MV-4-11 (cell line): ENCODE measurements at places on chromosomes 2 and 18.

- DNase-seq, result peak; percentile 15
These were observed 79.8 kb upstream of the CCDC141 start for GRCh38 chr2:179129574-179130238.

DNA sequence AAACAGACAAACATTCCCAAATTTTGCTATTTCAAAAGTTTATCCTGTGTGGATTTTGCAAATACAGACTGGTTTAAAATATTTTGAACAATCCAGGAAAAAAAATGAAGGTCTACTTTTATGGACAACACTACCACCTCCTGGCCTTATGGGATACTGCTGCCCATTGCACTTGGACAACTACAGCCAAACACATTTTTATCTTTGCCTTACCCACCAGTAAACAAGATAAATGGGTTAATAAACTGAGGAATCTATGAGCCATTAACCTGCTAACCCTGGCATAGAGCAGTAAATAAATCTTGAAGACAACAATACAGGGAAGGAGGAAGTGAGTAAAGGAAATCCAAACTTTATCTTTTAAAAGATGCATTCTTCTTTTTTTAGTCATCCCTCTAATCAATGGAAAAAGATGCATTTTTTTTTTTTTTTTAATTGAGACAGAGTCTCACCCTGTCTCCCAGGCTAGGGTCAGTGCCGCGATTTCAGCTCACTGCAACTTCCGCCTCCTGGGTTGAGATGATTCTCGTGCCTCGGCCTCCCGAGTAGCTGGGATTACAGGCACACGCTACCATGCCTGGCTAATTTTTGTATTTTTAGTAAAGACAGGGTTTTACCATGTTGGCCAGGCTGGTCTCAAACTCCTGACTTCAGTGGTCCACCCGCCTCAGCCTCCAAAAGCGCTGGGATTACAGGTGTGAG, 2.1 kb upstream of the SPIRE1 start:
- peak; percentile 19 for DNase-seq

GRCh38 chr2:235594041-235594440, 100.2 kb downstream of the AGAP1 start:
- DNase-seq, result peak; percentile 28

DNA sequence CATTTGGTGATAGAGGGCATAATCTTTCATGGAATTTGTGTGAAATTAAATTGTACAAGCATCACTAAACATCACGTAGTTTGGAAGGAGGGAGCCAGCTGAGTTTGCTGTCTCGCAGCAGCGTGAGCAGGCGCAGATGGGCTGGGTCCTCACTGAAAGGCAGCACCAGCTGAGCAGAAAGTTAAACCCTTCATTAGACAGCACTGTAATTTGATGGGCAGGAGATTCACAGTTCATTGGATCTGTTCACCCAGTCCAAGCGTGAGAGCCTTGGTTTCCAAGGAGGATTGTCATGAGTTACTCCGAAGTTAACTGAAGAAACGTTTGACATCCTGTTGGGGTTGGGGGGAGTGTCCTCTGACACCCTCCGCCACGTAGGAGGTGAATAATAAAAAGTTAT, 89.8 kb upstream of the NFATC1 start:
- DNase-seq, result no peak

GRCh38 chr2:62382122-62382521, 123.9 kb downstream of the TMEM17 start:
- DNase-seq, result no peak

GRCh38 chr2:104758199-104758620, 95.7 kb upstream of the POU3F3 start:
- DNase-seq, result no peak

GRCh38 chr18:45430041-45430440, 185.2 kb upstream of the SLC14A2 start:
- DNase-seq, result no peak

GRCh38 chr2:222796413-222797103, 64.3 kb upstream of the ACSL3 start:
- DNase-seq, result no peak

- DNase-seq, result peak; percentile 63
These were observed 29.0 kb downstream of the B4GALT6 start for GRCh38 chr18:31655354-31655753.

DNA sequence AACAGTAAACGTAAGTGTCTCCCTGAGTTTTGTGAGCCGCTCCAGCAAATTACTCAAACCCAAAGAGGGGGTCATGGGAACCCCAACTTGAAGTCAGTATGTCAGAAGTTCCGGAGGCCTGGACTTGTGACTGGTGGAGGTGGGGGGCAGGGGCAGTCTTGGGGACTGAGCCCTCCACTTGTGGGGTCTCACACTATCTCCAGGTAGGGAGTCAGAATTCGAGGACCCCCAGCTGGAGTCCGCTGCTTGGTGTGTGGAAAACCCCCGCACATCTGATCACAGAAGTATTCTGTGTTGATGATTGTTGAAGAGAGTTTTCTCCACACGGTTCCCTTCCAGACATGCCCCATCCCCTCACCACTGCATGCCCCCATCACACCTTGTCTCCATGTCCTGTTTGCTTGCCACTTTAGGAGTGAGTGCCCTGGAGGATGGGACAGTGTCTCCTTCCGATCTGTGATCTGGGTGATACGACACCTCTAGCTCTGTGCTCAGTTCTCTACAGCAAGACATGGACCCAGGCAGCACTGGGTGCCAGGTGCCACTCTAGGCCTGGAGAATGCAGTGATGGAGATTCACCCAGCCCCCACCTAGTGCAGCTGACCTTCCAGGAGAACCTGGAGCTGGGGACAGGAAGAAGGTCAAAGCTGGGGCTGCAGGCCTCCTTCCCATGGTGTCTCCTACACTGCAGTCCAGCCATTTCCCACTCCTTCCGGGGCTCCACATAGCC, 85.6 kb downstream of the TFCP2L1 start:
- no peak for DNase-seq

GRCh38 chr2:240909216-240909974, 3.3 kb downstream of the CROCC2 start:
- DNase-seq, result no peak

DNA sequence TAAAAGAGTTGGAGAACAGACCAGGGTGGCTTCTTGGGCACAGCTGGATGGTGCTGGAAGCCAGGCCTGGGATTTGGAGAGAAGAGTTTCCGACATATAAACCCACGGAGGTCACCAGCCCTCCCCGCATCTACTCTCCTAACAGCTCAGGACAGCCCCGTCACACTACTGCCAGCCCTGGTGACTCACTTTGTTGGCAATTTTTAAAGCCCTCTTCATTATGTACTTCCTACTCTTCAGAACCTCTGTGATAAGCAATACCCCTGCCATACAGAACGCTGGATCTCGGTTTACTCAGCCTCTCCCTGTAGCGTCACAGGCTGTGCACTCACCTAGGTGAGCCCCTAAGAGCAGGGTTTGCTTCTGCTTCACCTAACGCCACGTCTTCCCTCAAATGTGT, 48.1 kb downstream of the ID2 start:
- no peak for DNase-seq

GRCh38 chr2:104434318-104434792, 419.6 kb upstream of the POU3F3 start:
- DNase-seq, result no peak

DNA sequence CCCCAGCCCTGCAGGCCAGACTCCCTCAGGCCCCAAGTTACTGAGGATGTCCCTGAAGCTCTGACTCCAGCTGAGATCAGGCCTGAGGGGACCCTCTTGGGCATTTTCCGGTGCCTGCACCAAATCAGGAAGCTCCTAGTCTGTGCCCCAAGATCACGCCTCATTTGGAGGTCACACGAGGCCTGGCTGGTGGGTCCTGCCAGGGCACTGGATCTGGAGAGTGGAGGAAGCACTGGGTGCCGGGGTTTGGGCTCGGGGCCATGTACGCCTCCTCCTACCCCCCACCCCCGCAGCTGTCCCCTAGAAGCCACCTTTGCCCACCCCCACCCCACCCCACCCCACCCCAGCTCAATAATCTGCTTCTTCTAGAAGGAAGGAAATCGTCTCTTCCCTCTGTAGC, 16.2 kb downstream of the SH2D6 start:
- no peak for DNase-seq

DNA sequence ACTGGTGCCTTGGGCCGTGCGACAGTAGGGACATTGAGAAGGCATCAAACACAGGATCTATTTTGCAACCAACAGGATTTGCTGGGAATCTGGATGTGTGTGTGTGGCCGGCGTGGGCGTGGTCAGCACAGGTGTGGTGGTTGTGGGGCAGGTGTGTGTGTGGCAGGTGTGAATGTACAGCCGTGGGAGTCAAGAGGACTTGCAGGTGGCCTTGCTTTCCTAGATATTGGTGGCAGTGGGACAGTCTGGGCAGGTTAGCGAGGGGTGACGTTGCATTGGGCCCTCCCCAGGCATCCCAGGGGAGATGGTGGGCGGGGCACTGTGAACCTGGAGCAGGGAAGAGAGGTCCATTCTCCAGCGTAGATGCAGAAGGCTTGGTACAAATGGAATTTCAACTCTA, 3.2 kb upstream of the LIMS2 start:
- no peak for DNase-seq

GRCh38 chr18:57737400-57738060, 65.6 kb downstream of the ATP8B1 start:
- peak; percentile 98 for DNase-seq

DNA sequence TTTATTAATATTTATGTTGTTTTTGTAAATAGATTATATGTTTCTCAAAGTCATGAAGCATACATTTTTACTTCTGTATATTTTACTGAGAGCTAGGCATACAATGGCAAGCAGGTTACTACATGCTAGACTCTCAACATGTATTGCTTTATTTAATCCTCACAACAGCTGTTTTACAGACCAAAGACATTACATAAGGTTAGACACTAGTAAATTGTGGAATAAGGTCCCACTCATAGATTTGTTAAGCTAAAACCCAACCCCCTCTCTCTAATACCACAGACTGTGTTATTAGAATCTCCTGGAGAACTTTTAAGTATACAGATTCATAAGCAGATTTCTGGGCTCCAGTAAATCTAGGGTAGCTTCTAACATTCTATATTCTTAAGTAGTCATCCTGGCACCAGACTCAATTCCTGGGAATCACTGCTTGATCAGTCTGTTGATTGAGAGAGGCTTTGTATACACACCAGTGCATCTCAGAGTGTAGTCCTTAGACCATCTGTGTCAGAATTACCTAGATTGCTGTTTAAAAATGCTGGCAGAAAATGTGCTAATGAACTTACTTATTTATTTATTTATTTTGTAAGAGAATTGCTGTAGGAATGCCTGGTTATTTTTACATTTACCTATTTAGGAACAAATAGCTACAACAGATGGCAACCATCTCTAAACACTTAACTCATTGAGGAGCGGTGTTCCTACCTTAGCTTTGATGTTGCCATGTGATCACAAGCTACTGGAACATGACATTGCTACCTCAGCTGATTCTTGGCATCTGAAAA, 153.5 kb upstream of the CAVIN2 start:
- no peak for DNase-seq

GRCh38 chr2:239729681-239730566, 295.2 kb downstream of the NDUFA10 start:
- DNase-seq, result no peak

DNA sequence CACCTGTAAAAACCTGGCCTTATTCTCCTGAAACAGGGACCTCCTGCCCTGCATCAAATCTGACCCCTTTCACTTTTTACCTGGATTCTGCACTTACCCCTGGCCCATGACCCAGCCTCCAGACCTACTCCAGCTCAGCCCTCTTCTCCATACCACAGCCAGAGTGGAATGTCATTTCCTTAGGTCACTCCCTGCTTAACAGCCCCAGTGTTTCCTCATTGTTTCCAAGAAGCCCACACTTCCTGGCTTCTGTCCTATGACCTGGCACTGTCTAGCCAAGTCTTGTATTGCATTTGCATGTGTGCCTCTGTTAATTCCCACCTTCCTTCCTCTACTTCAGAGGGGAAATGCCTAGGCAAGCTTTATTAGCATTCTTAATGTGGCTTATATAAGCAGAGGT, 51.4 kb upstream of the TRIB2 start:
- DNase-seq, result no peak

- DNase-seq, result peak; percentile 7
These were observed 72.2 kb downstream of the DSC3 start for GRCh38 chr18:30970196-30970816.

DNA sequence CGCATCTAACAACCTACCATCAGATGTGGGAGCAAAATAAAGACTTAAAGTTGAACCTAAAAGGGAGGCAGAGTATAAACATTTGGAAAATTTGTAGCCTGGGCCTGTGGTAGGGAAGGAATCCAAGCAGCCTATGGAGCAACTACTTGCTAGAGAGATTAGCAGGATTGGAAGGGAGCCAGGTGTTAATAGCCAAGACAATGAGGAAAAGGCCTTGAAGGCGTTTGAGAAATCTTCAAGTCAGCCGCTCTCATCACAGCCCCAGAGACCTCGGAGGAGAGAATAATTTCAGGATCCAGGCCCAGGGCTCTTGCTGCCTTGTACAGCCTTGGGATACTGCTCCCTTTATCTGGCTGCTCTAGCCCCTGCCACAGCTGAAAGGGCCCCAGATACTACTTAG, 219.7 kb downstream of the THSD7B start:
- DNase-seq, result no peak

GRCh38 chr2:41965909-41966295, 81.9 kb upstream of the PKDCC start:
- peak; percentile 66 for DNase-seq

DNA sequence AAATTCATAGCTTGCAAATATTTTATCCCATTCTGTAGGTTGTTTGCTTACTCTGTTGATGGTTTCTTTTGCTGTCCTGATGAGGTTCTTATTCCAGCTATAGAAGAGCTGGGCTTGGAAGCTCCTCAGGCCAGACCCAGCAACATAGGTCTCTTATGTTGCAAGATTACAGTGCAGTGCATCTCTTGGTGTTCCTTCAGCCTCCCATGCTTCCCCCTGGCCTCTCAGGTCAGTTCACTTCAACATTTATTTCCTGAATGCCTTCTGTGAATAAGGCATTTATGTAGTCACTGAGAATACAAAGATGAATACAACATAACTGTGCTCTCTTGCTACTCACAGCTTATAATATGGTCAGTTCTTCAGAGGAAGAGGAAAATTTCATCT, 179.0 kb upstream of the SLC39A10 start:
- DNase-seq, result no peak

- DNase-seq, result peak; percentile 9
These were observed 26.0 kb upstream of the IL37 start for GRCh38 chr2:112884869-112885505.

GRCh38 chr2:143121079-143121478, 8.1 kb upstream of the ARHGAP15 start:
- no peak for DNase-seq

GRCh38 chr2:189580658-189581353, at the start of gene SLC40A1:
Gene SLC40A1 (minus strand): TSS chr2:189580786. CDS start chr2:189580460, 326 bp downstream.
- DNase-seq, result no peak

DNA sequence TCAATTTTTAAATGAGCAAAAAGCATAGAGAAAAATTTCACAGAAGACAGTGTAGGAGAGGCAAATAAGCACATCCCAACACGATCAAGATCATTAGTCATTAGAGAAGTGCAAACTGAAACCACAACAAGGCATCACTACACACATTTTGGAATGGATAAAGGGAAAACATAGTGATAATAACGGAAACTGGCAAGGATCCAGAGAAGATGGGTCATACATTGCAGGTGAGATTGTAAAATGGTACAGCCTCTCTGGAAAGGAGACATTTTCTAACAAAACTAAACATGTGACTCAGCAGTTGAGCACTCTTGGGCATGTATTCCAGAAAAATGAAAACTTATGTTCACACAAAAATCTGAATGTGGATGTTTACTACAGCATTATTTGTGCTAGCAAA, 98.3 kb upstream of the TMEM17 start:
- DNase-seq, result no peak

- no peak for DNase-seq
These were observed 6.8 kb downstream of the SLC38A11 start for GRCh38 chr2:164948540-164948939.
